Panc1 (cell line): ENCODE measurements at places on chromosomes 5 and 9. TPM values are rescaled to one million over a fixed set of nuclear protein-coding genes. Genes with fewer than 3 reads are reported as not detected.
A peak's percentile ranks its signal among the peaks of the same experiment; 100 is the strongest.

GRCh38 chr5:95709967-95710650 lies 21.0 kb upstream of the RHOBTB3 start:
- H3K4me1 ChIP-seq, result peaks cover 6% of the 10 kb centered on the region
- no peaks in the 10 kb centered on the region for H3K27me3 ChIP-seq
- H3K27ac ChIP-seq, result peak overlapping the region; percentile 17; the same call in 1 of the 2 replicates
- H3K4me3 ChIP-seq, result no peak overlapping the region
- H3K36me3 ChIP-seq, result no peaks in the 10 kb centered on the region
- DNase-seq, result no peak

Gene IFNA14
- total RNA-seq, result not detected

- no peak overlapping the region for H3K27ac ChIP-seq
- H3K4me1 ChIP-seq, result no peaks in the 10 kb centered on the region
- no peak for DNase-seq
Observed at GRCh38 chr5:179357031-179357430, 11.8 kb upstream of the ADAMTS2 start.

- H3K27me3 ChIP-seq, result no peaks in the 10 kb centered on the region
- no peaks in the 10 kb centered on the region for H3K4me1 ChIP-seq
- no peak for DNase-seq
- H3K4me3 ChIP-seq, result no peak overlapping the region
Observed at GRCh38 chr9:132647355-132647754, 22.4 kb downstream of the DDX31 start.

DNA sequence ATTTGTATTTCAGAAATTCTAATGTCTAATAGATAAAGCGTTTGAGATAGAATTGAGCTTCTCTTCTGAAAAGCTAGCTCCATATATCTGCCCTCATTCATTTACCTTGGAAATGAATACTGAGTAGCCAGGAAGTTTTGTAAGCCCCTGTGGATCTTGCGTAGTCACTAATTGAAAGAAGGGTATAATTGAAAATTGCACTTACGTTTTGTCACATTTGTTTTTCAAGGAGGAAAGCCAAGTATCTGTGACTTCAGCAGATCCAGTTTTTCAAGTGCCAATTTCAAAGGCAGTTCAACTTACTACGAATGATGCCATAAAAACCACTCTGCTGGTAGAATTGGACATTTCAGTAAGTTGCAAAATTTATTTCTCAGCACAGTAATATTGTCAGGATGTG lies 14.0 kb downstream of the MTRR start:
- H3K27ac ChIP-seq, result no peak overlapping the region
- no peak overlapping the region for H3K4me3 ChIP-seq
- no peak for DNase-seq
- no peaks in the 10 kb centered on the region for H3K4me1 ChIP-seq
- H3K36me3 ChIP-seq, result peaks cover 34% of the 10 kb centered on the region

- no peaks in the 10 kb centered on the region for H3K4me1 ChIP-seq
- DNase-seq, result no peak
- H3K36me3 ChIP-seq, result no peaks in the 10 kb centered on the region
Observed at GRCh38 chr5:88778736-88779135, 104.2 kb downstream of the MEF2C start.

DNA sequence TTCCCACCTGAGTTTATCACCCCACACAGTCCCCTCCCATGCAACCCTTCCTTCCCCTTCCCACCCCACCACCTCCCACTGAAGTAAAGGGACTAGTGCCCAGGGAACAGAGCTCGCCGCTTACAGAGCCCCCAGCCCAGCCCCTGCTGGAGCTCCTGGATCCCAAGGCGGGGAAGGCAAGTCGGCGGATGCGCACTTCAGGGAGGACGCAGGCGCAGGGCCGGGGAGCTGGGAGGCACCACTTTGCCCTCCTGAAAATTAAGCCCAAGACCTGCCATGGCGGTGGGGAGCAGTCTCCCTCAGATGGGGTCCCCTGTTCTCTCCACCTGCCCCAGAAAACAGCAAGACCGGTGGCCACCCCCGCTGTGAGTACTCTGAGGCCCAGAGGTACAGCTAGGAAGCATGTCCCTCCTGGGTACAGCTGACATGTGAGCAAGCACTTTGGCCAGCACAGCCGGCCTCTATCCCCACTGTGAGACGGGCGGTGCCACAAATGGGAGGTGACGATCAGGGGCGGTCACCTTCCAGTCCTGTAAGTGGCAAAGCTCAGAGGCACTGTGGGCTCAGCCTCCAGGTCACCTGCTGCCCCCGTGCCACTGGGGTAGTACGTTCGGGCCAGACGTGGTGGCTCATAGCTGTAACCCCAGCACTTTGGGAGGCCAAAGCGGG lies 45.9 kb downstream of the COL23A1 start:
- H3K36me3 ChIP-seq, result no peaks in the 10 kb centered on the region
- H3K27ac ChIP-seq, result no peak overlapping the region
- H3K4me1 ChIP-seq, result no peaks in the 10 kb centered on the region
- no peak overlapping the region for H3K4me3 ChIP-seq
- DNase-seq, result no peak
- H3K27me3 ChIP-seq, result no peaks in the 10 kb centered on the region

DNA sequence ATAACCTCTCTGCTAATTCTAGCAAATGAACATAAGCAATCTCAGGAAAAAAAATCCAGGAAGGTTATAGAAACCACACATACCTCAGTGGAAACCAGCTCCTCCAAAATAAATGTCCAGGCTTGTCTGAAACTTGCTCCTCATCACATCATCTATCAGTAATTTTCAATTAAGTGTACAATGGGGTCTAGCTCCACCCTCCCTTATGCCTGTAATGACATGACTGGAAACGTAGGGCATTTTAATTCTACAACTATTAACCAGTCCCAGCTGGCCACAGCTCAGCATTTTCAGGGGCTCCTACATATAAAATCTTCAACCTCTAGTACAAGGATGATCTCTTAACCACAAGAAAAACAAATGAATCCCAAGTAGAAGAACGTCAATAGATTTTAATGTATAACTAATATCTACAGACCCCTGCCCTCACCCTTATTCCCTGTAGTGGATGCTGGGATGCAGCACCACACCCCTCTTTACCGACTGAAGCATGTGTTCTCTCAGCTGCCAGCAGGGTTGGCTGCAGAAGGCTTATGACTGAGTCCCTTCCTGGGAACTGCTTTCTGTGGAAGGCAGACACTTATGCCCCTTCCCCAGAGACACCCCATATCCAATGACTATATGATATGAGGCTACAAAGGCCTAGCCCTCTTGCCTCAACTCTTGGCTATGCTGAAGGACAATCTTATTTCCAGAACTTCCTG lies 6.8 kb downstream of the TSSK1B start:
- no peaks in the 10 kb centered on the region for H3K4me1 ChIP-seq
- H3K27me3 ChIP-seq, result peaks cover 2% of the 10 kb centered on the region; the same call in 1 of the 2 replicates
- no peak overlapping the region for H3K4me3 ChIP-seq
- no peaks in the 10 kb centered on the region for H3K36me3 ChIP-seq
- H3K27ac ChIP-seq, result no peak overlapping the region

DNA sequence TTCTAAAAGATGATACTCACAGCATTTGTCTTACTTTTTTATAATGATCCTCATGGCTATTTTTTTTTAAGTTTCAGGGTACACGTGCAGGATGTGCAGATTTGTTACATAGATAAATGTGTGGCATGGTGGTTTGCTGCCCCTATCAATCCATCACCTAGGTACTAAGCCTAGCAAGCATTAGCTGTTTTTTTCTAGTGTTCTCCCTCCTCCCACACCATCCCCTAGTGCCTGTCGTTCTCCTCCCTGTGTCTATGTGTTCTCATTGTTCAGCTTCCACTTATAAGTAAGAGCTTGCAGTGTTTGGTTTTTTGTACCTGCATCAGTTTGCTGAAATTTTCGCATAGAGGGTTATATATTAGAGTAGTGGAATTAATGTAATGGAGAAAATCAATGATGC lies 189.1 kb upstream of the CDH12 start:
- no peak overlapping the region for H3K4me3 ChIP-seq

Gene HACD4
- 0.13 TPM for total RNA-seq

DNA sequence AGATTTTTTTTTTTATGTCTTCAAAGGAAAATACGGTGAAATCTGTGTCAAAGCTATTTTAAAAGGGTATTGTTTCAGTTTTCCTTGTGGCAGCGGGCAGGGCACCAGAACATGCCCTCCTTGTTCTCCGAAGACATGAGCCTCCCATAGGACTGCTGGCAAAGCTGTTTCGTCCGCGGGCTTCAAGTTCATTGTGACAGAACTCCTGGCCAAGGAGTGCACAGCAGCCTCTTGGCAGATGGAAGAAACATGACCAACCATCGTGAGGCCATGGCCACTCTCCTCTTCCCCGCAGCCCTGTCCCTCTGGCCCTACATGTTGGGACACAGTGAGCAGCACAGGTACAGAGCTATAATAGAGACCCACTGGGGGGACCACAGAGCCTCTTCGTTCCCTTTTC lies 99.5 kb downstream of the AOPEP start:
- peak overlapping the region; percentile 13; the same call in 1 of the 2 replicates for H3K27ac ChIP-seq
- no peak overlapping the region for H3K4me3 ChIP-seq
- no peak for DNase-seq

DNA sequence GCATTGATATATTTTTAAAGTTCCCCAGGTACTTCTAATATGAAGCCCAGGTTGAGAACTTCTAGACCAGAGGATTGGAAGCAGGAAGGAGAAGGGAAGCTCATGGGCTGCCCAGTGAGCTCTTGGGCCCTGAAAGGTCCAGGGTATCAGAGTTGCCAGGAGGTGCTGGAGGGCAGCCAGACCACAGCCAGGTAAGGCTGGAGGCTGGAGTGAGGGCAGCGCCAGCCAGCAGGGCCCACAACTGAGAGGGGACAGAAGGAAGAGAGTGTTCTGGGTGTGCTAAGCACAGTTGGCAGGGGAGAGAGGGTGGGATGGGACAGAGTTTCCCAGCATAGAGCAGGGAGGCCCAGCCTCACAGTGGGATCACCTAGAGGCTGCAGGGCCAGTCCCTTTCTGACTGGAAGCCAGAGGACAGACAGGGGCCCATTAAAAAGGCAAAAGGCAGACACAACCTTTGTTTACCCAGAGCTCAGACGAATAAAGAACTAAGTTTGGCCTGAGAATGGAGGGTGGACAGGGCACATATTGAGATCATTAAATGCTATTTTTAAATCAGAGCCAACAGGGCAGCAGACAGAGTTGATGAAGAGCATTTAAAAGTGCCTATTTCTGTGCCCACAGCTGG lies 94.9 kb downstream of the PDE8B start:
- peaks cover 6% of the 10 kb centered on the region; the same call in 1 of the 2 replicates for H3K27me3 ChIP-seq
- H3K27ac ChIP-seq, result no peak overlapping the region
- H3K36me3 ChIP-seq, result no peaks in the 10 kb centered on the region
- DNase-seq, result no peak
- no peak overlapping the region for H3K4me3 ChIP-seq

- no peak overlapping the region for H3K4me3 ChIP-seq
- DNase-seq, result no peak
- no peaks in the 10 kb centered on the region for H3K27me3 ChIP-seq
- H3K4me1 ChIP-seq, result no peaks in the 10 kb centered on the region
Observed at GRCh38 chr5:83595217-83595616, 123.7 kb downstream of the VCAN start.

Gene WWC1
- 29.4 TPM for total RNA-seq

- no peaks in the 10 kb centered on the region; the same call in 1 of the 2 replicates for H3K36me3 ChIP-seq
- no peaks in the 10 kb centered on the region for H3K27me3 ChIP-seq
- peaks cover 11% of the 10 kb centered on the region; the same call in 1 of the 2 replicates for H3K4me1 ChIP-seq
- no peak overlapping the region for H3K4me3 ChIP-seq
Observed at GRCh38 chr9:124511891-124512805, 4.9 kb upstream of the NR5A1 start.

Gene PCDHGA1
- total RNA-seq, result 0.92 TPM

- H3K36me3 ChIP-seq, result no peaks in the 10 kb centered on the region
- no peak overlapping the region for H3K4me3 ChIP-seq
- no peak overlapping the region for H3K27ac ChIP-seq
- no peak for DNase-seq
- no peaks in the 10 kb centered on the region for H3K4me1 ChIP-seq
- no peaks in the 10 kb centered on the region for H3K27me3 ChIP-seq
Observed at GRCh38 chr5:59795141-59795540, 98.4 kb downstream of the PDE4D start.

- H3K4me1 ChIP-seq, result peaks cover 3% of the 10 kb centered on the region; the same call in 1 of the 2 replicates
- no peak overlapping the region for H3K27ac ChIP-seq
- no peaks in the 10 kb centered on the region for H3K36me3 ChIP-seq
- DNase-seq, result no peak
- H3K27me3 ChIP-seq, result no peaks in the 10 kb centered on the region
Observed at GRCh38 chr9:100092066-100092465, 6.7 kb downstream of the ERP44 start.

DNA sequence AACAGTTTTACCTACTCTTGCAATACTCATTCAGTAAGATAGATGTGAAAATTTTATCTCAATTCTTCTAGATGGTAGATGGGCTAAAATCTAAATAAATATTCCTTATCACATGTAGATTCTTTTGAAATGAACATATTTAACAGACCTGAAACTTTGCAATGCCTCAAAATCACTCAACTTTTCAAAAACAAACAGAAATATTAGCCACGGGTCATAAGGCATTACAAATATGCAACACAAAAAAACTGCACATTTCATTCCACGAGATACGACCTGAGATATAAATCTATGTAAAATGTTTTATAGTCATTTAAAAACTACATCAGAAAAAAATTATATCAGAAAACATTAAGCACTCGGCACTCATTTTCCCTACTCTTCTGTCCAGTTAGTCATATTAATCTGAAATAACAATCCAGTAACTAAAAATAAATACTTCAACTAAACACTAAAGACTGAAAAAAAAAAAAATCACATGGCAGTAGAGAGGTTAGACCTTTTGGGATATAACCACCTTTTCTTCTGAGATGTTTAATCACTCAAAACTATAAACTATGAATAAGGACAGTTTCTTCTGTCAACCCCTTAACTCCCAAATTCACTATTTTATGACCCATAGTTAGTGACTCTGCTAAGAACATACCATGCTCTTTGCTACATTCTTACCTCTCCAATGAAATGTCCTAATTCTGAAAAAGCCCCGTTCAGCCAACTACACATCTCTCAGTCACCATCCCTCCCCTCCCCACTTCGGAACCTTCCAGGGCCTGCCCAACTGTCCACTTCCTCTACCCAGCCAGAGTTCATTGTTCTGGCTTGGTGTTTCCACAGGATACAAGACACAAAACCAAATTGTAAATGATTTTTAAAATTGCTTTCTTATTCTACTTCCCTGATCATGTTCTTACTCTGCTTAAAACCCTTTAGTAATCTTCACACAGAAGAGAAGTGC lies 6.4 kb downstream of the HOMER1 start:
- DNase-seq, result no peak
- no peak overlapping the region for H3K4me3 ChIP-seq
- no peaks in the 10 kb centered on the region for H3K27me3 ChIP-seq
- peaks cover 42% of the 10 kb centered on the region for H3K4me1 ChIP-seq

DNA sequence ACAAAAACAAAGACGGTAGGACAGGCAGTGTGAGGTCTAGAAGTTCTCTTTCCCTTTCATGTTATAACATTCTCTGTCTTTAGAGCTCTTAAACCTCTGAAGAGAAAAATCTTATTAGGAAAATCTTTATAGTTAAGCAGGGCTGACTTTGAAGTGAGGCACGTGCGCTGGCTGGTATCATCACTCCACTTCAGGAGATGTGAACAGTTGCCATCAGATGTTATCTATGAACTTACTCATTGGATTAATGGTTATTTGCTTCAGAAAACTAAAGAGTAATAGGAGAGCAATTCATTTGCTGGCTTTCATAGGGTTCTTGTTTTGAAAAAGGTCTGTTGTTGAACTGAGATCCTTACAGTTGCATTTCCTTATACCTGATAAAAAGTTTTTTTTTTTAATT lies 25.7 kb downstream of the LRRTM2 start:
- DNase-seq, result no peak
- no peak overlapping the region for H3K27ac ChIP-seq
- H3K4me3 ChIP-seq, result no peak overlapping the region
- peaks cover 17% of the 10 kb centered on the region; the same call in 1 of the 2 replicates for H3K4me1 ChIP-seq
- H3K36me3 ChIP-seq, result no peaks in the 10 kb centered on the region

Gene RABEPK
- total RNA-seq, result 33.9 TPM

GRCh38 chr9:128340691-128341434 lies 536 bp downstream of the SLC27A4 start:
- no peak for DNase-seq
- no peaks in the 10 kb centered on the region for H3K27me3 ChIP-seq
- no peaks in the 10 kb centered on the region for H3K4me1 ChIP-seq
